Right lung (tissue), 10 donors: ENCODE measurements at places on chromosomes 7 and 10.

DNA sequence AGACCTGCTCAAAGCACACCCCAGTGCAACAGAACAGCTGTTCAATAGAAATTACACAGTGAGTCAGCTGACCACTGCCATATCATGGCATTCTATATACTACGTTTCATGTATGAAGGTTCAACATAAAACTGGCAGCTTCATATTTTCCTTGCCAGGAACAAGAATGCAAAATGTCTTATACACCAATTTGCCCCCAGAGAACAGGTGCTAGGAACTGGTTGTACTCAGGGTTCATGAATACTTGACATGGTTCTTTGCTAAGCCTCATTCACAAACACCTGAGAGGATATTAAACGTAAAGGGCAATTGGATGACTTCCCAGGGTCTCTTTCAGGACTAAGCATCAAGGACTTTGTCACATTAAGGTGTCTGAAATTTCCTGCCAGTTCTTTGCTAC, 6.9 kb downstream of the MYOF start:
- DNase-seq: no peak

- DNase-seq: no peak
These were observed 2.3 kb upstream of the TMEM184A start for GRCh38 chr7:1558181-1558811.

GRCh38 chr10:6033954-6034353, 28.2 kb downstream of the IL2RA start:
- DNase-seq: no peak

DNA sequence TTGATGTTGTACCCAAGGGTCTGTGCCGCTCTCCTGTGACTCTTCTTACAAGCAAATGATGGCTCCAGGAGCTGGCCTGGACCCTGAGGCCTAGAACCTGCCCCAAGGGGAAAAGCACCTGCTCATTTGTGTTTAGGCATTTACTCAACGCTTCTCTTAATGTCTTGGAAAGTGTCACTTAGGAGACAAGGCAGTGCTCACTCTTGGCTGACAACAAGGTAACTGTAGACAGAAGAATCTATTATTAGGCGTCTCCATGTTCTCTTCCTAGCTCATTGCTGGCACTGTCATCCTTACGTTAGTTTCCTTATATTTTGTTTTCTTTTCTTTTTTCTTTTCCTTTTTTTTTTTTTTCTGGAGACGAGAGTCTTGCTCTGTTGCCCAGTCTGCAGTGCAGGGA, 38.1 kb upstream of the SUN1 start:
- no peak for DNase-seq

DNA sequence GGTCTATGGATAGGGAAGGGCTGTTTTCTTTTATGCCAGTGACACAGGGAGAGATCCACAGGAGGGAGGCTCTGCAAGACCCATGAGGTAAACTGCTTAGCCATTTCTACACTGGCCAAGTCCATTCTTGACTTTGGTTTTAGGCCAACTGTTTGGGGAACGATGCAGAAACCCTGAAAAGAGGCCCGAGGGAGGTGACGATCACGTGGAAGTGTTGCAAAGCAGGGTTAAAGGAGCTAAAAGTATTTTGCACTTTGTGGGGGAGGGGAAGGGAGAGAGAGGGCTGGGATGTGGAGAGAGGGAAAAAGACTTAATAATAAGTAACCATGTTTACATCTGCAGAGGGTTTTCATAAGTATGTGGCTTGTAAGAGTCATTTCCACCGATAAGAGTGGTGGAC, 239.7 kb downstream of the EMX2 start:
- DNase-seq: no peak

- no peak for DNase-seq
These were observed 52.2 kb downstream of the UNC5B start for GRCh38 chr10:71264345-71265200.

DNA sequence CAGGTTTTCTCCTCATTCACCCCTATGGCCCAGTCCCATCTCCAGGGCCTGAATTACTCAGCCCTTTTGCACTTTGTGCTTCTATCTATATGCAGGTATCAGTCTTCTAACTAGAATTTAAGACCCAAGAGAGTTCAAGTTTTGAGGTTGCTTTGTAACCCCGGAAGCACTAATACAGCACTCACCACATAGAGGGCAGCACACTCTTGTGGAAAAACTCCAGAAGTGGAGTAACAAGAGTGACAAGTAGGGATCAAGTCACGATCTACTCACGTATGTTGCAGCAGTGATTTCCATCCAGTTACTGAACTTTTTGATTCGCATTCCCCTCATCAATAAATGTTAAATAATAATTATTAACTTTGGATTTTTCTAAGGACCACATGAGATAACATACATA, 151.0 kb downstream of the CHCHD3 start:
- DNase-seq: no peak

DNA sequence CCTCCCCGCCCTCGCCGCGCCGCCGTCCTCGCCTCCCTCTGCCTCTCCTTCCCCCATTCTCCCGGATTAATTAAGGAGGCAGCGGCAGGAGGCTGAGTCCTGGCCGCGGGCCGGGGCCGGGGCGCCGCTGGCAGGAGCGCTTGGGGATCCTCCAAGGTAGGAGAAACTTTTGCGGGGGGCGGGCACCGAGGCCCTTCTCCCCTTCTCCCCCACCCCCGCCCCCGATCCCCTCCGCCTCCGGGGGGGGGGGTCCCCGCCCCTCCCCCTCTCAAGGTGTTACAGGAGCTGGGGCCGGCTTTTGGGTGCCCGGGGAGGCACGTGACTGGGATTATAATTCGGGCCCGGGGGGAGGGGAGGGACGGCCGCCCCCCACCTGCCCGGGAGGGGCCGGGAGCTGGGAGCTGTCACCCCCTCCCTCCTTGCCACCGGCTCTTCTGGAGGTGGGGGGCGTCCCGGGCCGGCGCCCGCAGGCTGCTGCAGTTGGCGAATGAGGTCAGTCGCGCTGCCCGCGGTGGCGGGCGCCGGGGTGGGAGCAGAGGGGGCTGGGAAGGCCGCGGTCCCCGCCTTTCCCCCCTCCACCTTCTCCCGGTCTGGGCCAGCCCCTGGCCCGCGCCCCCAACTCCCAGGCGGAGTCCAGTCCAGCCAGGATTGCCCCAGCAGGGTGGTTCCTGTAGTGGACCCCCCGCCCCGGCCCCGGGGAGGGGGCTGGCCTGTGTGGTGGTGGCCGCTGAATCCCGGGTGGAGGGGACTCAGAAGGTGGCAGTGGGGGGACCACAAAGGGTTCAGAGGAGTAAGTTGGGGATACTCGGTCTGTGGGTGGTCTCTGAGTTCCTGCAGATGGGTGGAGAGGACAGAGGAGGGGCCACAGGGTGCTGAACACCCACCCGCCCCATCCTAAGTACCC, 567 bp downstream of the GTF2IRD1 start:
- DNase-seq: no peak

- DNase-seq: no peak
These were observed 195.4 kb downstream of the MAD1L1 start for GRCh38 chr7:2037301-2037807.

GRCh38 chr10:1297566-1298301, 241.5 kb downstream of the WDR37 start:
- DNase-seq: no peak

- DNase-seq: peak; percentile 52
These were observed 181.6 kb upstream of the NEBL start for GRCh38 chr10:21078410-21079329.

- DNase-seq: no peak
These were observed 440.3 kb downstream of the POM121L12 start for GRCh38 chr7:53475776-53476175.

DNA sequence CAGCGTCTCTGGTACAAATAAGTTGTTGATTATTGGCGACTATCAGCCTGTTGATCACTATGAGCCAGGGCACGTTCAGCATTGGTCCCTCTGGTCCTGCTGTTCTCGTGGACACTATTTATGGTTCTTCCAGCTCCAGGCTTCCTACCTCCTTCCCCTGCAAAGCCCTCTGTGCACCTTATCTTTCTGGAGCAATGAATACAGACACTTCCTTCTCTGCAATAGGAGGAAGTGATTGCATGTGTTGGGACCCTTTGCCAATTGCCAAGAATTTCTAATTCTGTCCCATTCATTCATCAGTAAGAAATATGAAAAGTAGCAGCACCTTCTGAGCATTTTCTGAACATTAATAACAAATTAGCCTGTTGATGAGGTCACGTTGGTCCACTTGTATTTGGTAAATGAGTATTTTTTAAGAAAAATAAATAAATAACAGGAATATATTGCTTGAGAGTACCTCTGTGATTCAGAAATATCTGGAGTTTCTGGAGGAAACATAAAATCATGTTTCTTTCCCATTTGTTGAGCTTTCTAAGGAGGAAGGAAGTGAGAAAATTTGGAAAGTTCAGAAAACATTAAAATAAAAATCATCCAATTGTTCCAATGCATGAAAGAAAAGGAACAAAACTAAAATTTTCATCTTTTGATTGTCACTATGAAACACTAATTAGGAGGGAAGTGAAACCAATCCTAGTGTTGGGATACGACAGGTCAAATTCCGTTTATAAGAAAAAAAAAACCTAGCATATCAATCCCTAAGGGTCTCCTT, 259.1 kb upstream of the KLF6 start:
- DNase-seq: no peak

DNA sequence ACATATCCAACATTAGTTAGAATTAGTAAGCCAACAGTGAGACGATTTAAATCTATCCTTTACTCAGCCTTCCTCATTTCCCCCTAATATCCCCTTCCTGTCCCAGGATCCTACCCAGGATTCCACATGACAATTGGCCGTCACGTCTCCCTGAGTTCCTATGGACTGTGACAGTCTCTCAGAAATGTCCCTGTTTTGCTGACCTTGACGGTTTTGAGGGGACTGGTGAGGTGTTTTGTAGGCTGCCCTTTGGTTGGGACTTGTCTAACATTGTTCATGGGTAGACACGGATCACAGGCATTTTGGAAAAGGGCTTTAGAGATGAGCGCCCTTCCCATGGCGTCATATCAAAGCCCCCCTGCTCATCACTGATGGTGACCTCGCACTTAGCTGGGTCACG, 162.8 kb downstream of the ZMYND11 start:
- DNase-seq: no peak

DNA sequence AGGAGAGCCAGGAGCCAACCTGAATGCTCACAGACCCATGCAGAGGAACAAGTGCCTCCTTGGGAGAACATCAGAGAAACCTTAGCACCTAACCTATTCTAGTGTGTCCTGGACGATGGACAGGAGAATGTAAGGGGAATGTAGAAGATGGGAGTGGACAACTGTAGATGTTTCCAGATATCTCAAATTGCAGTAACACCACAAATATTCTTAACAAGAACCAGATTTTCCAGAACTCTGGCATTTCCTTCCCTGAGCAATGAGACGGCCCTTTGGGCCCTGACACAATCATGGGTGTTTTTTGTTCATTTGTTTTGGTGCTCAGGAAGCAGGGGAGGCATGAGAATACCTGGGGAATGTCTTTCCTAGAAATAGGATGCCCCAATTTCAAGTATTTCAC, 196.1 kb upstream of the PRSS1 start:
- no peak for DNase-seq

- no peak for DNase-seq
These were observed 29.1 kb downstream of the GALNT11 start for GRCh38 chr7:152054367-152055230.

- no peak for DNase-seq
These were observed 48.5 kb upstream of the MKX start for GRCh38 chr10:27794157-27794556.

DNA sequence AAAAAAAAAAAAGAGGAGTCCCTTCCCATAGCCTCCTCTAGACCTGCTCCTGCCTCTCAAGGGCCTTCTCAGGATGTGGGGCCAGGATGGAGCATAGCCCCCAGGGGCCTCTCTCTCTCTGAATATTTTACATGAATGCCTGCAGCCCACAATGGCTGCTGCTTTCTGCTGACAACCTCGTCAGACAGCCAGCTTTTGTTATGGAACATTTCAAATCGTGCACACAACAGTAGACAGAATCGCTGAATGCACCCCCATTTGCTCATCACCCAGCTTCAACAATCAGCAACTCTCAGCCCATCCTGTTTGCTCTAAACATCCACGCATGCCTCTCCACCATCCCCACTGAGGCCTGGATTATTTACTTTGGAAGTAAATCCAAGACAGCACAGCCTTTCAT, 5.4 kb downstream of the PLAC9 start:
- no peak for DNase-seq

DNA sequence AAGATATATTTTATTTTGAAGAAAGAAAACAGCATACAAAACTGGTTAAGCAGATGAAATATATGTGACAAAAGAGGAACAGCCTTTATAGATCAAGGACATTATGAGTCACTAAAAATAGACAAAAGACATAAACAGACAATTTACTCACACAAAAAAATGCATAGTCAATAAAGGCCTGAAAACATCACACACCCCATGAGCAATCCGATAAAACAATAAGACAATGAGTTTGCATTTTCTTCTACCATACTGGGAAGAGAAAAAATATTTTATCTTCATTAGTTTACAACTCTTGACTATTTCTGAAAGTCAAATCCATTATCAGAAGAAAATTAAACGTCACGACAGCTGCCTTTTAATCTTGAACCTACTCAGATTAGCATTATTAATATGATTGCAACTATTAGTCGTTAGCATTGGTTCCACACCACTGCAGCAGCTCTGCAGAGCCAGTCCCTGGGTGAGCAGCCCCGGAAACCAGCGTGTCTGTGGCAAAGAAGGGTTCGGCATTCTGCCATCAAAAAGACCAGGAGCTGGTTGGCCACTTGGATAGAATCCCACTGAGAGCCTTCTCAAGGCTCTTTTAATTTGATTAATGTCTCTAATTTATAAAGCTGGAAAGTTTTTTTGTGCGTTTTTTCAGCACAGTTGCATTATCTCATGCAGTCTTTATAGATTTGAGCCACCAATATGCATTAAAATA, 305.4 kb upstream of the SHH start:
- no peak for DNase-seq

- no peak for DNase-seq
These were observed 172.2 kb downstream of the CDK14 start for GRCh38 chr7:90768301-90768700.

GRCh38 chr10:36114913-36115312, 472.8 kb upstream of the FZD8 start:
- DNase-seq: no peak

DNA sequence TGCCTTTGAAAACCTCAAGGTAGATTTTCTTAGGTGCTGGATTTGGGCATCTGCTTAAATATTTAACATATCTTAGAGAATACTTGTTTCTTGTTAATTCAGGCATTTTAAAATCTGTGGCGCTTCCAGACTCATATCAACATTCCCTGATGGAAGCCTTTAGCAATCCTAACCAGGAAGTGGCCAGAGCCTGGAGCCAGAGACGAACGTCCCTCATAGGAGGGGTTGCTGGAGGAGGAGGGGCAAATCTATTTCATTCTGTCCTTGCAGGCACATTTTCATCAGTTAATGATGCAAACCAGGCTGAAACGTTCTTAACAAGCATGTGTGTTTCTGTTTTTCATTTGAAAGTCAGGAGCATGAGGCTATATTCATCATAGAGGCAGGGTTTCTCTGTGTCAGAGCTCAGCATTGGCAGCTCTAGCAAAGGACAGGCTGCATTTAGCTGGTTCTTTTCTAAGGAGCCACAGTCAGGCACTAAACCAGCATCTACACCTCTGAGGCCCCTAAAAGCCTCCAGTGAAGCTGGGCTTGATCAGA, 17.8 kb upstream of the IFIT2 start:
- DNase-seq: peak; percentile 80

GRCh38 chr7:155291045-155291530, 6.6 kb upstream of the INSIG1 start:
- DNase-seq: no peak

- no peak for DNase-seq
These were observed 7.4 kb downstream of the MCM10 start for GRCh38 chr10:13168781-13169180.

GRCh38 chr10:47348138-47348651, at the start of gene RBP3:
Gene RBP3, plus strand, starts transcription at chr10:47348363. Its CDS starts 122 bp downstream, at chr10:47348485.
- no peak for DNase-seq

GRCh38 chr7:6159097-6159483, 113.3 kb downstream of the CYTH3 start:
- DNase-seq: no peak
